Esophagus squamous epithelium (tissue), 5 donors: ENCODE measurements at places on chromosomes 3 and 15.

DNA sequence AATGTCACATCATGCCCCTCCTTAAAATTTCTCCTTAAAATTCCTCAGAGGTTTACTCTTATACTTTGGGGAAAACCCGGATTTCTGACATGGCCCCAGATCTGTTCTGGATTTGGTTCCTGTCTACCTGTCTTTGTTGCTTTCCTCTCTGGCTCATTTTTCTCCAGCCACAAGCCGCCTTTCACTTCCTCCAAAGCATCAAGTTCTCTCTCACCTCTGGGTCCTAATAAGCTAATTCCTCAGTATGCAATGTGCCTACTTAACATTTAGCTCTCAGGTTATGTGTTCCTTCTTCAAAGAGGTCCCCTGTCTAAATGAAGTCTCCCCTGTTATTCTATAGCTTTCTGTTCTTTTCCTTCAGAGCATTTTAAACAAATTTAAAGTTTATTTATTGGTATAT, 16.1 kb downstream of the HMG20A start:
- no peak for DNase-seq

GRCh38 chr3:170734735-170735065, 135.3 kb downstream of the RPL22L1 start:
- DNase-seq: no peak

GRCh38 chr15:57503051-57503702, 88.5 kb upstream of the MYZAP start:
- no peak for DNase-seq

GRCh38 chr3:138567403-138567802, 26.7 kb downstream of the CEP70 start:
- DNase-seq: no peak

DNA sequence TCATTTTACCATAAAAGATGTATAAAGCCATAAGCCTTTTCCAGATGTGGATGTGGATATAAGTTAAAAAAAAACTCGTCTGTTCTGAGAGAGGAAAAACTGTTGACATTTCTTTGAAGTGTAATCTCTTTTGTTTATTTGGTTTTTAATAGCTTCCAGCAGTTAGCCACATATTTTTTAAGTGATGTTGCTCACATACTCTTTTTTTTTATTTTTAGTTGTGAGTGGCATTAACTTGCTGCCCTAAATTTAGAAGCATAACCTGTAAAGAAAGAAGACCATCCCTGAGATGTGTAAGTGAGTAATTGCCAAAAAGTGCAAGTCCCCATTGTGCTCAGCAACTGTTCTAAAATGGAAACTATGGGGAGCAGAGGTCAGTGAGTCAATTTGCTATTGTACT, 415.9 kb upstream of the MDFIC2 start:
- DNase-seq: no peak

GRCh38 chr3:78634316-78634715, 1133.5 kb downstream of the ROBO1 start:
- DNase-seq: no peak

DNA sequence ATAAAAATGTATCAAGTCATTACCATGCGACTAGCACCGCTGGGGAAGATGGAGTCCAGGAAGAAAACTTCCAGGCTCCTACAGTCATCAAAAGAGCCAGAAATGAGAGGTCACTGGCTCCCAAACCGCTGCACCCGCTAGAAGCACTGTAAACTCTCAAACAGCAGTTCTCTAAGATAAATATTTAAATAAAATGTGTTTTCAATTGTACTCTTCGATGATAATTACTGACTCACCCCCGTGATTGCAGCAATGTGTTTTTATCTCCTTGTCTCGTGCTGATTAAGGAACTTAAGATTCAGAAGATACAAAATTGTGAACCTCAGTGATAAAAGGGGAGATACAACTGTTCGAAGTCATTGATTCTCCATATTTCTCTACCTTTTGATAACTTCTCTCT, 45.8 kb upstream of the FOXP1 start:
- no peak for DNase-seq

DNA sequence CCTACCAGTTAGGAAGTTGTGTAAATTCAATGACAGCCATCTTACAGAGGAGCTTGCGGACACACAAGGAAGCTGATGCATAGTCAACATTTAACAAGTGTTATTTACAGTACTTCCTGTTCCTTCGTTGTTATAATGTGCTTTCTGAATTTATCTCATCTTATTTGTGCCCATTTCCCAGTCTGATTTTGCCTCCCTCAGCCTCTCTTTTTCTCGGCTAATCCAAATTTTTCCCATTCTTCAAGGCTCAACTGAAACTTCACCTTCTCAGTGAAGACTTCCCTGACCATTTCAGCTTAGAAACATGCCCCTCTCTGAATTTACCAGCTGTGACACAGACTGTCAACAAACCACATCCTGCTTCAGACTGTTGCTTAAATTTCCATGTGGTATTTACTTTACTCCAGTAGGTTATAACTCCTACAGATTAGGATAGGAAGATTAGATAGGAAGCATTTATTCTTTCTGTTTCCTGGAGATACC, 55.7 kb upstream of the CP start:
- no peak for DNase-seq

DNA sequence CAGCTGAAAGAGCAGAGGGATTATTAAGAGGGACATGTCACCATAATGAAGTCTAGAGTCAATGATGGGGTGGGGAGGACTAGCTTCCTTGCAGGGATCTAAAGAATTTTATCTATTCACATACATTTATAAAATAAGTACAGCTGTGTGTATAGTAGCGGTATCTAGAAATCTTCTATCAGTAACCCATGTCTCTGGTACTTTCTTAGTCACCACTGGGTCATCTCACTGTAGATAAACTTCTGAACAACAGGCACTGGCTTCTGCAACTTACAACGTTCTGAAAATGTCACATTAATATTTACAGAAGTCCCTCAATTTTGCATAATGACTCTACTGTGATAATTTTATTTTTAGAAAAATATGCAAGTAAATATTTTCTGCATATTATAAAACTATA, 401.7 kb downstream of the TBC1D5 start:
- DNase-seq: no peak

DNA sequence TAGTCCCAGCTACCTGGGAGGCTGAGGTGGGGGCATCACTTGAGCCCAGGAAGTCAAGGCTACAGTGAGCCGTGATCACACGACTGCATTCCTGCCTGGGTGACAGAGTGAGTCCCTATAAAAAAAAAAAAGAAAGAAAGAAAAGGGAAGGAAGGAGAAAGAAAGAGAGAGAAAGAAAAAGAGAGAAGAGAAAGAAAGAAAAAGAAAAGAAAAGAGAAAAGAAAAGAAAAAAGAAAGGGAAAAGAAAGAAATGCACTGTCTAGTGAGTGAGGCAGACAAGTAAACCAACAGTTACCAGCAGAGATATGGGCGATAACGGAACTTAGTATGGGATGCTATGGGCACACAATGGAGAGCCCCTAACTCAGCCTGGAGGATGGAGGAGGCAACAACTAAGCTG, 37.2 kb upstream of the TSEN2 start:
- DNase-seq: no peak

GRCh38 chr3:107263269-107264021, 113.8 kb upstream of the CCDC54 start:
- no peak for DNase-seq

DNA sequence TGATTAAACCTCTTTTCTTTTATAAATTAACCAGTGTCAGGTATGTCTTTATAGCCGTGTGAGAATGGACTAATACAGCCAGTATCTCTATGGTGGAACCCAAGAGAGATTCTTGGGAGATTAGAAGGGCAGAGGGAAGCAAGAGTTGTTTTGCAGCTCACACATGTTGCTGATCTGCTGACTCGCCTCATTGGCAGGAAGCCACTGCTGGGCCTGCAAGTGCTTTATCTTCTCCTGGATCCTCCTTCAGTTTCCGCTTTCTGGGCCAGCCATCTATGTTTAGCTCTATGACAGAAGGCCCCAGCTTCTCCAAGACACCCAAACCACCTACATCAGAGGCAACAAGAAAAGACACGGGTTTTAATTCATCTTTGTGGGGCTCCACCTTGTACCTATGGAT, 23.4 kb upstream of the GALNT15 start:
- no peak for DNase-seq

DNA sequence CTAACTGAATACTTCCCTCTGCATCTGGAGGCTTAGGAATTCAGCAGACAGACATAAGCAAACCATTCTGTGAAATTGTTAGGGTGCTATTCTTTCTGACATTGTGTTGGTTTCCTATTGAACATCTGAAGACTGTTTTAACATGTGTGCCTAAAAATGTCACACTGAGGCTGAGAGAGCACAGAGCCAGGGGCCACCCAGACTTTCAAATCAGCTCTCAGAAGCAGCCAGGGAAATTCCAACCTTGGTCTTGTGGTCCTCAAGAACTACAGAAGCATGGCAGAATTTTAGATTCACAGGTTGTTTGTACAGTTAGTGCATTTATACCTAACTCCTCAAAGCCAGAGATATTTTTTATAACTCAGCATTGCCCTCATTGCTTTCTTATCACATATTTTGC, 929.2 kb upstream of the CFAP20DC start:
- no peak for DNase-seq

- DNase-seq: no peak
These were observed 6.9 kb downstream of the RPL15 start for GRCh38 chr3:23923786-23924185.

DNA sequence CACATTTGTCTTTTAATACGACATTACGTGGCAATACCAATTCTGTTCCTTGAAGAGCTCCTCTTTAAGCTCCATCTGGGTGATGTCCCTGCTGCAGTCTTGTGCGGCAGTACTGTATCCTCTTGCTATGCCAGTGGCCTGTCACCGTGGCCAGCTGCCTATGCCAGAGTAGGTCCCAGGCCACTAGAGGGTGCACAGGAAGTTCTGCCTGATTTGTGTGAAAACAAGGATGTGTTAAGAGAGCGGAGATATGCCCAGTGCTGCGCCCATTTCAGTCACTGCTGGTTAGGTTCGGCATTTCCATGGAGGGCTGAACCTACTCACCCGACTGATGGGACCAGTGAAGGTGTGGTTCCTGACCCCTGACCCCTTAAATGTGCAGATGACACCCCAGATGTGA, 25.2 kb downstream of the NIPA1 start:
- DNase-seq: no peak

DNA sequence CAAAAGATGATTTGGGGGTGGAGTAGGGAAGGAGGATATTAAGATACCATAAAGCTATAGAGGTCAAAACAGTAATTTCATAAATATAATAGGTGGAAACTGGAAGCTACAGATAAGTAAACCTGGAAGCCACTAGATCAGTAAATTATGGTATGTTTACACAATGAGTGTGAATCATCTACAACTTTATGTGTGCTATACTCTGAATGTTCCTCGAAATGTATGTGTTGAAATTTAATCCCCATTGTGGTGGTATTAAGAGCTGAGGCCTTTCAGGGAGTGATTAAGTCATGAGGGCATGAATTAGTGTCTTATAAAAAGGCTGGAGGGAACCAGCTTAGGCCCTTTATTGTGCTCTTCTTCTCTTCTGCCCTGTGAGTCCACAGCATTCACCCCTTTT, 25.2 kb downstream of the EOMES start:
- DNase-seq: no peak

DNA sequence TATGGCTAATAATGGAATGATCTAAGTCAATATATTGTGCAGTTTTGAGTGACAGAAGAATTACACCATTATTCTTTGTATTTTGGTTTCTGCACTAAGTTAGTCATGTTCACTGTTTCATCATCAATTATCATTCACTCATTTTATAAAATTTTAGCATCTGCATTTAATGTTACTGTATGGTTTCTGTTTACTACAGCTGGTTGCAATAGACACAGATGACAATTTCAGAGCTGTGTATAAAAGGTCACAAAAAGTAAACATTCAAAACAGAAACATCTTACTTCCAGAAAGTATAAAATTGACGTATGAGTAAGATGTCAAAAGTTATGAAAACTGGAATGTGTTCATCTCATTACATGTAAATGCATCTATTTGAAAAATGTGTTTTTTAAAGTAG, 111.1 kb upstream of the GBE1 start:
- DNase-seq: no peak

- no peak for DNase-seq
These were observed 436.1 kb downstream of the CHL1 start for GRCh38 chr3:632571-633170.

GRCh38 chr3:27526614-27527315, 42.6 kb upstream of the SLC4A7 start:
- no peak for DNase-seq

DNA sequence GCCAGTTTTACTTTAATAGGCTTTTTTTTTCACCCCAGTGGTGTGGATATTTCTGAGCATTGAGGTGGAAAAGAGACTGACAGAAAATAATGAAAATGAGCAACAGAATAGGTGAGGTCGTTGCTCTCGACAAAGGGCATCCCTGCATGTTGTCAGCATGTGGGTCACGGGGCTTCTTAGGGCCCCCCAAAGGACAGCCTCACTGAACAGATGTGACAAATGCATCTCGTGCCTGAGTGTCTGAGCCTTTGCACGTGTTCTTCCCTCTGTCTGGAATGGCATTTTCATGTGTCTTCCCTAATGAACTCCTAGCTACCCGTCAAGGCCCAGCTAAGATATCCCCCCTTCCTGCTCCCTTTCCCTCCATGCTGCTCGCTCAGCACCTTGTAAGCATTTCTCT, 31.8 kb downstream of the FAH start:
- DNase-seq: no peak

- DNase-seq: no peak
These were observed 46.5 kb downstream of the SYNPR start for GRCh38 chr3:63324621-63325020.

DNA sequence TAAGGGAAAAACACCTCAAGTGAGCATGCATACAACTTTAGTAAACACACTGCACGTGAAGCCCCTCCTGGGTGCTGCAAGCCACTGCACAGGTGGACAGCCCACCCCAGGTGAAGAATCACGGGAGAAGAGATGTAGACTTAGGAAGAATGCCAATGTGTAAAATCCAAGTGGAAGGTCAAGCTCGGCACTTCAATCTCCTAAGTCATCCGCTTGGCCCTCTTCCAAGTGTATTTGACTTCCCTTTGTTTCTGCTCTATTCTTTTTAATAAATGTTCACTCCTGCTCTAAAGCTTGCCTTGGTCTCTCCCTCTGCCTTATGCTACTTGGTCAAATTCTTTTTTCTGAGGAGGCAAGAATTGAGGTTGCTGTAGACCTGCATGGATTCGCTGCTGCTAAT, 316.6 kb downstream of the EDEM1 start:
- DNase-seq: no peak

DNA sequence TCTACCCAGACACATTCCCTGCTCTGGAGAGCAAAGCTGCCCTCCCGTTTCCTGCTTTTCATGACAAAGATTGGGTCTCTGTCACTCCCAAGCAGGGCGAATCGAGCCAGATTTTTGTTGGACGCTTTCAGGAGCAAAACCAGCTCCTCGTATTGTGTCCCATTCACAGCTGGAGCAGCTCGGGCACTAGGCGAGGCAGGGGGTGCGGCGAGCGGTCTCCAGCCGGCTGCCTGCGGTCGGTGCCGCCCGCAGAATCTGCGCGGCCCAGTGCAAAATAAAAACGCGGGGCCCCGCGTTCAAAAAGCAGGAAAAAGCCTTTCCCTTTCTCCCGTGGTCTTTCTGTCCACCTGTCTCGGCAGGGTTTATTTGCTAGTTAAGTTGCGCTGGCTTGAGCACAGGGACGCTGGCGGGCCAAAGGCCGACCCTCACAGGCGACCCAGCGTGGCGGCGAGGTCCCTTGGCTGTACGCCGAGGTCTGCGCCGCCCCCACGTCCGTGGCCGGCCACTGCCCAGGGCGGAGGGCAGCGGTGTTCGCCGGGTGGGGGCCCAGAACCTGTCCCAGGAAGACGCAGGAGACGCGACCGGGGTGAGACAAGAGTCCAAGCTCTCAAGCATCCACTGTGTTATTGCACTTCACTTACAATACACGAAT, 71.2 kb downstream of the CYP19A1 start:
- no peak for DNase-seq

- no peak for DNase-seq
These were observed 107.5 kb downstream of the EOMES start for GRCh38 chr3:27614592-27614991.
